Glutamatergic neuron (in vitro differentiated cells): ENCODE measurements at places on chromosomes 16 and 17.
A peak's percentile ranks its signal among the peaks of the same experiment; 100 is the strongest.

DNA sequence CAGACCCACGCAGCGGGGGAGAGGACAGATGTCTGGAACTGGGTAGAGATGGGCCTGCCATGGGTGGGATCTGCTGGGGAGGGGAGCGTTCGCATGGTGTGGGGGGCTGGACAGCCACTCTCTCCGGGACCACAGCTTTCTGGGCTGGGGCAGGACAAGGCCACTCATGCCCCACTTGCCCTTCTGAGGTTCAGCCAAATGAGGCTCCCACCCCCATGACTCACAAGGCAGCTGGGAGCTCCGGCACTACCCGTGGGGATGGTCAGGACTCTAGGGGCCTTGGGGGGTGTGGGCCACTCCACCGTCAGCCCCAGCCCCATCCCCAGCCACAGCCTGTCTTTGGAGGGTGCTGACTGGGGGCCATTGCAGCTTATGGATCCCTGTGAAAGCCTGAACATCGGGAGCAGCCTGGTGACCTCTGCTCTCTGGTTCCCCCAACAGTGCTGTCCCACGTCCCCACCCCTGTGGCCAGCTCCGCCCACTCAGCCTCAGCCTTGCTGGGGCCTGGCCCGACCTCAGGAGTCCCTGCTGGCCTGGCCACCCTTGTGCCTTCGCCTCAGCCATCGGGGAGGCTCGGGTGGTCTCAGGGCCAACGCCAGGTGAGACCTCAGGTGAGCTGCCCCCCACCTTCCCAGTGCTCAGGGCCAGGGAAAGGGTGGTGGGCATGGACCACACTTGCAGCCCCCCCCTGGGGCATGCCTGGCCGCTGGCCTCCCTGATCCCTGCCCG, 4.7 kb upstream of the CDH15 start:
- DNase-seq, result peak; percentile 18

- DNase-seq, result no peak
Observed at GRCh38 chr16:75287708-75288107, 36.3 kb upstream of the BCAR1 start.

DNA sequence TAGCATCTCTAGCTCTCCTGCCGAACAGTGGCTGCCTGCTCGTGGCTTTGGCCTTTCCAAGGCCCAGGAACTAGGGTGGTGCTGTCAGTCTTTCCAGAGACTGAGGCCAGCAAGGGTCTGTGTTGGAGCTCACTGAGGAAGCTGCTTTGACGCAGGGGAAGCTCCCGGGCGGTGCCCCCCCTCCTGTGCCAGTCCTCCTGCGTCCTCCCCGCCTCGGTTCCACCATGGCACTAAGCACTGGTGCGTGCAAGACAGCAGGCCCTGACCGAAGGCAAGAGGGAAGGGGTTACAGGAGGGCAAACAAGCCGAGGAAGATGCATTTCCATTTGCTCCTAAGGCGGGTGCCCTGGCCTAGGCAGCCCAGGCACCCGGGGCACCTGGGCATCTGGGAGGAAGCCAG, 4.5 kb downstream of the CYB561 start:
- no peak for DNase-seq

DNA sequence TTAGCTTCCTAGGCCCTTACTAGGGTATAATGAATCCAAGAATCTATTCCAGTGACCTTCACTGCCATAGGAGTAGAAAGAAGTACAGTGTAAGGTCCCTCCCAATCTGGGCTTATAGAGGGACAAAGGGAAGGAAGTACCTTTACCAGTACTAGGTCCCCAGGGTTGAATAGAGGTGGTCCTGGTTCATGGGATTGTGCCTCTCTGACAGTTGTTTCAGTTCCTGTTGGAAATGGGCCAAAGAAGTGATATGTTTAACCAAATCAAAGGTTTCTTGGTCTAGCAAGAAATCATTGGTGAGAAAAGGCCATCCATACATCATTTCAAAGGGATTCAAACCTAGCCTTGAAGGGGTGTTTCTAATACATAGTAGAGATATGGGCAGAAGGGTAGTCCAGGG, 16.0 kb upstream of the ZNHIT3 start:
- DNase-seq, result no peak

GRCh38 chr17:78715000-78715771, 66.9 kb downstream of the CYTH1 start:
- no peak for DNase-seq

GRCh38 chr17:81166033-81166492, at the start of gene AATK:
TSS of gene AATK (minus strand) at chr17:81166221. CDS start at chr17:81165992, 229 bp downstream.
- peak; percentile 30 for DNase-seq

DNA sequence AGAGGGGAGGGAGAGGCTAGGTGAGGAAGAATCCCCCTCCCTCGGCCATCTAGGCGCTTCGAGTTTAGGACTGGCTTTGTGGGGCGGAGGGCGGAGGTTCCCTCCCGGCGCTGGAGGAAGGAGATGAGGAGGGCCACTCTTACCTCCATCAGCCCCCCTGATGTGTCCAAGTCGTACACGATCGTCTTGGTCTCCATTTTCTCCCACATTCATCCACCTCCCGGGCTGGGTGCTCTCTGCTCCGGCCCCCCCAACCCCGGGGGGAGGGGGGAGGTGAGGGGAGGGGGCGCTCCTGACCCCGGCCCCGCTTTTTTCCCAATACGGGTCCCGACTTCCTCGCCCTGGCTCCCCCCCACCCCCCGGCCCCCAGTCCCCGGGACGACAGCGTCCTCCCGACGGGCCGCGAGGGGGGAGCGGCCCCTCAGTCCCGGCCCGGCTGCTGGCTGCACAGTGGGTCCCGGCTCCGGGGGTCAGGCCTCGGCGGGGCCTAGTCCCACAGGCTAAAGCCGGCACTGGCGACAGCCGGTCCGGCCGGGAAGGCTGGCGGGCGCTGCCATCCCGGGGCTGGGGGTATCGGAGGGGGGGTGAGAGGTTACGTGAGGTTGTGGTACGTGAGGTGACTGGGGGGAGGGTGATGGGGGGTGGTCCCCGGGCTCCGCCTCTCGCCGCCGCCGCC, 428 bp downstream of the PHF12 start:
- DNase-seq, result no peak

- no peak for DNase-seq
Observed at GRCh38 chr16:67571981-67572431, 9.7 kb downstream of the CTCF start.

DNA sequence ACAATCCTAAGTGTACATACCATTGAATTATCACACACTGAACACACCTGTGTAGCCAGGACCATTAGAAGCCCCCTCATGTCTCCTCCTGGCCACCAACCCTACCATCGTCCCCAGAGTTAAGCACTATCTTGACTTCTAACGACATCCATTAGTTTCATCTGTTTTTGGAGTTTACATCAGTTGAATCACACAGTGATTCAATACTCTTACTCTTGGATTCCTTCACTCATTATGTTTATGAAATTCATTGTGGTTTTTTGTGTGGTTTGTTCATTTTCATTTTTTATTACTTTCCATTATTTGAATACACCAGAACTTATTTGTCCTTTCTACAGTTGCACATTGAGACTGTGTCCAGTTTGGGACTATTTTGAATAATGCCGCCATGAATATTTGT, 13.6 kb downstream of the DRC7 start:
- no peak for DNase-seq

DNA sequence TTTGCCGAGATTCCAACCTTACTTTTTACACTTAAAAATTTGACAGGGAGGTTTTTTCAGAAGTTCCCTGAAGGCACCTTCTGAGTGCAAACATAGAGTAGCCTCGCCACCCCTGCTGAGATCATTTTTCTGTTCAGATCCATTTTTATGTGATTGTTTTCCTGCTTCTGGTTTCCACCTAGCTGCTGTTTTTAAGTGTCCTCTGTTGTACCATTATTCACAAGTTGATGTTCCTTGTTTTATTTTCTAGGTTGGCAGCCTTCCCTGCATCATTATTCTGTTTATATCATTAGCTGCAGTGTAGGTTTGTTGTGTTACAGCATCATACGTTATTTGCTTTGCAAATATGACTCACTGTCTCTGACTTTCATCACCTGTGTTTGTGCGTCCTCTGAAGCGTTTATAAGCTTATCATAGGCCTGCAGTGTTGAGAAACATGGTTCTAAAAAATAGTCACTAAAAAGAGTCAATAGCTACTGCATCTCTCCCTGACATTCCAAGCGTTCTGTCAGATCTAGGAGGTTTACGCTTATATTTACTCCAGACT, 116.9 kb upstream of the CLEC3A start:
- DNase-seq, result no peak

GRCh38 chr17:38727736-38728135, 2.4 kb upstream of the CISD3 start:
- DNase-seq, result no peak
